ENCODE measurements at places on chromosomes 16 and 17.

GRCh38 chr17:292531-293382 lies 59.9 kb downstream of the RPH3AL start:
- DNase-seq: no peak

GRCh38 chr17:59026176-59026939 lies 80.3 kb downstream of the TRIM37 start:
- no peak for DNase-seq

DNA sequence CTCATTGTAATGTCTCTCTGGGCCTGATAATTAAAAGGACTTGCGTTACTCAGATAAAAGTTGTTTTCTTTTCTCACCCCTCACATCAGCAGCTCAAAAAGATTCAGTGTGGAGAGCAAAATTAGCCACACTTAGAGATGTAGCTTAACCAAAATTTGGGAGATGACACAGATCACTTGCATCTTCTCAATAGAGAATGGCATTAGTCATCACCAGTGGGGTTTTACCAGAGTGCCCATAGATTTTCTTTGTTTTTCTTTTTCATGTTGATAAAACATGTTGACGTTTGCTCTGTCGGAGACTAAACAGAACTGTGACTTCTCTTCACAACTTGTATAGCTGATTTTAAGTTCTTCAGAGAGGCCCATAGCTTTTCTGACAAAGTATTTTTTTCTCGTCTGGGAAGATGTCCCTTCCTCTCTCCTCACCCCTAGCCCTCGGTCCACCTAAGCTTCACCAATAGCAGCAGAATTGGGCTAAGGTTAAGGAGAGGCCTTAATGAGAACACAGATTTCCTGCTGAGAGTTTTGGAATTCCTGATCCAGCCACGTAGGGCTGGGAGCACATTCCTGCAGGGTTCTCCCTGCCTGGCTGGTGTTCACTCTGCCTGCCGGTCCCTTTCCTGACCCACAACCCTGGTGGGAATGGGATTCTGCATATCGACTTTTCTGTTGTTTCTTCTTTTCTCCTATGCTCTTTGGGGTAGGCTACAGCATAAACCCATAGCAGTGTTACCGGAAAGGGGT lies 92.6 kb downstream of the CACNG3 start:
- no peak for DNase-seq

DNA sequence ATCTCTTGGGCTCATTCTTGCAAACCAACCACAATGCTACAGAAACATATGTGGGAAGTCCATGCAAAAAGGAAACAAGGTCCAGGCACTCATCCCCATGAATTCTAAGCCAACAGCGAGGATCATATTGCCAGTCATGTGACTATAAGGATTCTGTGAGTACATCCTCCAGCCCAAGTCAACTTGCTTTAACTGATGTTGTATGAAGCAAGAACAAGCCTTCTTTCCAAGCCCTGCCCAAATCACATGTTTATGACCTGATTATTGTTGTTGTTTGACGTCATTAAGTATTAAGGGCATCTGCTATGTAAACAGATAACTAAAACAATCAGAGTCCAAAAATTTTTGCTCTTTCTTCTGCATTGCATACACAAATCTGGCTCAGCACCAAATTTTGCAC lies 78.2 kb upstream of the MON1B start:
- DNase-seq: no peak

DNA sequence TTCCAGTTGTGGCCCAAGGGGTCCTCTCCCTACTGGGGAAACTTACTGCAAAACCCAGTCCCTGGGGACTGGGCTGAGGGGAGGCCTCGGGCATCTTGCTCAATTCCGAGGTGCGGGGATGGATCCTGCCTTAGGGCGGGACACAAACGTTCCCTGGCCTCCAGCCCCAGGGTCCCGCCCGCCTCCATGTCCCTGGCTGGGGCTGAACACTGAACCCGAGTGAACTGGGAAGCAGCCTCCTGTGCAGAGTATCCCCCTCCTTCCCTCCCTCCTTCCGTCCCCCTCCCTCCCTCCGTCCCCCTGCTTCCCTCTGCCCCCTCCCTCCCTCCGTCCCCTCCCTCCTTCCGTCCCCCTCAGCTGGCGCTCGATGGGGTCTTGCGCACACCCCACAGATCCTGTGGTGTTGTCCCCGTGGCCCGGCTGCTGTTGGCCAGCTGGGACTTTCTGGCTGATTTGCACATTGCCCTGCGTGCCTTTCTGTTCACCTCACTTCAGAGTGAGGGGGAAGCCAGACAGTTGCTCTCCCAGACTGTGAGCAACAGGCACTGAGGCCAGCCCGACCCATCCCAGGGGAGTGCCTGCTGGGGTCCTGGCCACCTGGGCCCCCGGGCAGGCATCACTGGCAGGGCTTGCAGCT lies 5.5 kb downstream of the TRAF7 start:
- no peak for DNase-seq
